ENCODE measurements at places on chromosomes 12 and 14.

DNA sequence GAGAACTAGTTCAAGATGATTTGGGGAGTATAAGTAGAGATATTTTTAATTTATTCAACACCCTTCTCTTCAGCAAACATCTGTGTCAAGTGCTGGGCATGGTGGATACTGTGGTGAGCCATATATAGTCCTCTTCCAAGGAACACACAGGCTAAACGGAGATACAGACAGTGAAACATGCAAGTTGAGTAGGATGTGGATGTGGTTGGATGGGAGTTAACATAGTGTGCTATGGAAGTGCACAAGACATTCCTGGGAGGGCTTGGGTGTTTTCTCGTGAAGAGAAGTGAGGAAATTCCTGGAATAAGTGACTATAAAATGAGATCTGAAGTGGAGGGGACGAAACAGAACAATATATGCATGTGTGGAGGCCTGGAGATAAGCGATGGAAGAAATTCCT is 181.1 kb upstream of the NPAS3 start:
- no peak for DNase-seq

DNA sequence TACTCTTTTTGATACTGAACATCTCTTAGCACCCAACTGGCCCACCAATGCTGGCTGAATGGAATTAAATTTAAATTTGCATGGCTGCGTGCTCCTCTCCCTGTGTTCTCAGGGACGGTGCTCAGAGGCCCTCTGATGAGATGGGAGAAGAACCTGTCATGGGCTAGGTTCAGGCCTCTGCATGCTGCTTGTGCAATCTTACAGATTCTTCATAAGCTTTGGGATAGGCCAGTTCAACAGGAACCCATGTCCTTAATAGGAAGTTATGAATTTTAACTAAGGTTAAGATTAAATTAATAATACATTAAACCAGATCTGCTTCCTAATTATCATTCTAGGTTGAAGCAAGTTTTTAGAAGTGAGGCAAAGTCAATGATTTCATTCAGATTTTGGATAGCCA is 119.7 kb upstream of the LRIG3 start:
- no peak for DNase-seq

DNA sequence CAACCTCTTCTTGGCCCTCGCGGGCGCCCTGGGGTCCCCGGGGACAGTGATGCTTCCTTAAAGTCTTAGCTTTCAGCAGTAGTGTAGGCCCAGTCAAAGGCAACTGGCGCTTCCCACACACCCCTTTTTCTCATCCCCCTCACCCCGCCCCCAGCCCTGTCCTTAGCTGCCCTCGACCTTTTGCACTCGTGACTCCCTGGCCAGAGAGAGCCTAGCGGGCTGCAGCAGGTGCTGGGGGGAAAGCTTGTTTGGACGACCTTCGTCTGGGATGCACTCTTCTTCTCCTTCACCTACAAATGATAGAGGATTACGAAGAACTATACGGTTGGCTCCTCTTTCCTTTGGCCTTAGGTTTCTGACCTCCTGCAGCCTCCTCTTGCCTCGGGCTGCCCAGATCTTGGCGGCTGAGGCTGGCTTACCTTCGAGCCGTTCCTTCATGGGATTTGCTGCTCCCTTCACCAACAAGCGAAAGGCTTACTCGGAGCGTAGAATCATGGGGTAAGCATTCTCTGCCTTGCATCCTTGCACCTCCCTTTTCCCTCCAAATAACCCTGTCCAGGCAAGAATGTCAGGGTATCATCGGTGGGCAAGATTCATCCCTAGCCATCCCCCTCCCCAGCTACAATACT is 815 bp downstream of the COQ10A start:
- DNase-seq, result no peak

GRCh38 chr12:112458751-112459150 is 40.0 kb downstream of the PTPN11 start:
- no peak for DNase-seq

- no peak for DNase-seq
Observed at GRCh38 chr14:61765225-61765943, 3.2 kb downstream of the SNAPC1 start.

DNA sequence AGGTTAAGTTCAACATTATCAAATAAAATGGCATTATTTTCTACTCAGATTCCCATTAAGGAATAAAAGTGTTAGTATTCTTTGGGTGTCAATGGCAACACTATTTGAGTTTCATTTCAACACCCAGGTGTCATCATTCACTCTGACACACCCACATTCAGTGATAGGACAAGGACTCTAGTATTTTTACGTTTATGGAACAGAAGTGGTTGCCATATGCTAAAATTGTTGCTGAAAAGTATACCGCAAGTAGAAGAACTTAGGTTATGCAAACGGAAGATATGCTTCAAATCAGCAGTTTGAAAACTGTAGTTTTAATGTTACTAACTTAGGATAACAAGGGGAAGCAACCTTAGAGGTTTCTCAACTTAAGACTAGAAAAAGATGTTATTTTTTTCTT is 20.0 kb upstream of the SGPP1 start:
- DNase-seq, result no peak

GRCh38 chr14:22052795-22053194 is 379.2 kb upstream of the OR4E1 start:
- no peak for DNase-seq

- no peak for DNase-seq
Observed at GRCh38 chr14:31204593-31205534, 2.7 kb downstream of the HECTD1 start.

DNA sequence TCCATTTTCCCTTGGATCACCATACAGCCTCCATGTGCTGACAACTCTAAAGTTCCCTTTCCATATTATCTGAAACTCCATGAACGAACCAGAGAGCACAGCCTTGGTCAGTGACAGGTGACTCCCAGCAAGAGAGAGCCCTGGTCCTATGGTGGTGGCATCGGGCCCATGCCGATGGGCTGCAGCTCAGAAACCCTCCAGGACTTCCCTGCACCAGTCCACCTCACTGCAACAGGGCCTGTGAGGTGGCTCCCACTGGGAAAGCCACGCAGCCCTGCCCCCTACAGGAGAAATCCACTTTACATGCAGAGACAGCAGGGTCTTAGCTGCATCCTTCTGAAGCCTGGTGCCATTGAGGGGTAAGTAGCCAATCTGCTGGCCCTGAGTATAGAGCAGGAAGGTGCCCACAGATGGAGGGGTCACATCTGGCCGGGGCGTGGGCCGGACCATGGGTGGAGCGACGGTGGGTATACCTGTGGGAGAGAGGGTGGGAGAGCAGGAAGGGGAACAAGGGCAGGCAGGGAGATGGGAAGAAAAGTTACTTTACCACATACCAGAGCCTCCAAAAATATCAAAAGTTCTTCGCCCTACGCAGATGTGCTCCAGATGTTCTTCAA is 24.7 kb downstream of the RTRAF start:
- no peak for DNase-seq
